ENCODE measurements at places on chromosomes 16 and 17. TPM values are rescaled to one million over a fixed set of nuclear protein-coding genes. Genes with fewer than 3 reads are reported as not detected.

Gene HEATR9
- 0.15 TPM for total RNA-seq

GRCh38 chr17:75566834-75567233 lies 20.8 kb upstream of the MYO15B start:
- H3K4me3 ChIP-seq = no peak overlapping the region
- H3K4me1 ChIP-seq = no peaks in the 10 kb centered on the region
- peaks cover 98% of the 10 kb centered on the region for H3K36me3 ChIP-seq
- no peak for DNase-seq
- H3K27me3 ChIP-seq = no peaks in the 10 kb centered on the region
- no peak overlapping the region for H3K27ac ChIP-seq

DNA sequence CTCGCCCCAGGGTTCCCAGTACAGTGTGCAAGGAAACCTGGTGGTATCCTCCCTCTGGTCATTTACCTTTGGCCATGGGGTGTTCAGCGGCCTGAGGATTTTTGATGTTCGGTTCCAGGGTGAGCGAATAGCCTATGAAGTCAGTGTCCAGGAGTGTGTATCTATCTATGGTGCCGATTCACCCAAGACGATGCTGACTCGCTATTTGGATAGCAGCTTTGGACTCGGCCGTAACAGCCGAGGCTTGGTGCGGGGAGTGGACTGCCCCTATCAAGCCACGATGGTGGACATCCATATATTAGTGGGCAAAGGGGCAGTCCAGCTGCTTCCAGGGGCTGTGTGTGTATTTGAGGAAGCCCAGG lies 1.2 kb downstream of the AOC2 start:
- no peak overlapping the region for H3K4me3 ChIP-seq

GRCh38 chr17:39838057-39838456 lies 26.1 kb downstream of the IKZF3 start:
- no peaks in the 10 kb centered on the region for H3K4me1 ChIP-seq
- no peaks in the 10 kb centered on the region for H3K27me3 ChIP-seq
- no peak for DNase-seq
- H3K36me3 ChIP-seq = no peaks in the 10 kb centered on the region
- no peak overlapping the region for H3K4me3 ChIP-seq

Data from esophagus squamous epithelium (tissue), 5 donors.